Stimulated activated CD8-positive, alpha-beta memory T cell treated with anti-CD3 and anti-CD28 coated beads, Interleukin-2, amount 100 ng/mL, for 48 hours (primary cell): ENCODE measurements at places on chromosomes 5 and 9.

- no peak for DNase-seq
Observed at GRCh38 chr5:68292316-68292715, 76.8 kb downstream of the PIK3R1 start.

- DNase-seq, result no peak
Observed at GRCh38 chr5:669842-670395, 23.2 kb downstream of the TPPP start.

- DNase-seq, result no peak
Observed at GRCh38 chr9:6415266-6415665, 2.3 kb downstream of the UHRF2 start.

GRCh38 chr5:127002390-127002789, 28.0 kb downstream of the MARCHF3 start:
- no peak for DNase-seq

- no peak for DNase-seq
Observed at GRCh38 chr5:80125022-80125961, 90.1 kb downstream of the THBS4 start.

DNA sequence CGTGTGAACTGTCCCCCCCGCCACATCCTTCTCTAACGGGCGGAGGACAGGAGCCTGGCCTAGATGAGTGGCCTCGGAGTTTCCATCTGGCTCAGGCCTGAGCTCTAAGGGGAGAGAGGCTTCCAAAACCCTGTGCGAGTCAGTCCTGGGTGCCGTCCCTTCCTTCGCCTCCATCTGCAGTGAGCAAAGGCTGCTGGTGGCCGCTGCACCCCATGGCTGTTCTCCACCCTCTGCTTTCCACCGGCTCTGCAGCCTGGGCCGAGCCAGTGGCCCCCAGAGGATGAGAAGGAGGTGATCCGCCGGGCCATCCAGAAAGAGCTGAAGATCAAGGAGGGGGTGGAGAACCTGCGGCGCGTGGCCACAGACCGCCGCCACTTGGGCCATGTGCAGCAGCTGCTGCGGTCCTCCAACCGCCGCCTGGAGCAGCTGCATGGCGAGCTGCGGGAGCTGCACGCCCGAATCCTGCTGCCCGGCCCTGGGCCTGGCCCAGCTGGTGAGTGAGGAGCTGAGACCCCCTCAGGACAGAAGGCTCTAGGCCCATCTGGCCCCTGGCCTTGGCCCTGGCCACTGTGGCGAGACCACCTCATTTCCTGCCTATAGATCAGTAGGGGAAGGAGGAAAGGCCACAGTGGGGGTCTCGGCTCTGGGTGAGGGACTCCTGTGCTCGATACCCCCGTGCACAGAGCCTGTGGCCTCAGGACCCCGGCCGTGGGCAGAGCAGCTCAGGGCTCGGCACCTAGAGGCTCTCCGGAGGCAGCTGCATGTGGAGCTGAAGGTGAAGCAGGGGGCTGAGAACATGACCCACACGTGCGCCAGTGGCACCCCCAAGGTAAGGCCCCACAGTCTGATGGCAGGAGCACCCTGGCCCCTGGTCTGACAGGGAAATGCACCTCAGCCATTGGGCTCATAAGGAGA, 3.0 kb downstream of the PKN3 start:
- DNase-seq, result no peak

DNA sequence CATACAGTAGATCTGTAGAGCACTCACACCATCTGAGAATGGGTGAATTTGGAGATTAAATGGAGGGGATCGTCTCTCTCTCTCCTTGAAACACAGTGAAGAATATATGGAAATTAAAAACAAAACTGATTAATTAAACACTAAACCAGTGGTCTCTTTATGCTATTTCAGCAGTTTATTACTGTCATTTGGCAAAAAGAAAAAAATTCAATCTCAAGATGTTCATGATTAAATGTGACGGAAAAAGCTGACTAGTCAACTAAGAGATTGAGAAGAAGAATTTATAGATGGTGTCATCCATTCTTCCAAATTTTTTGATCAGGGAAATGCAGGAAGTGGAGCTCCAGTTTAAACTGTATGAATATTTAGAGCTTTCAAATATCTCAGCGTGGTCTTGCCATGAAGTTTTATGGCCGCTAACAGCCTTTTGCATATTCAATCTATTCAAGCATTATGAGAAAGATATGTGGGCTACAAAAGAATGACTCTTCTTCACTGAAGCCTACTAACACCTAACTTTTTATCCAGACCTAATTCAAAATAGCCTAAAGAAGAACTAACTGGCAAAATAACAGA, 121.6 kb upstream of the DPYSL3 start:
- DNase-seq, result no peak
